Kidney (tissue), 22 donors: ENCODE measurements at places on chromosomes 5 and 9. TPM values are rescaled to one million over a fixed set of nuclear protein-coding genes. Genes with fewer than 3 reads are reported as not detected.

AGXT2 gene
- 8.0 TPM for total RNA-seq

DNA sequence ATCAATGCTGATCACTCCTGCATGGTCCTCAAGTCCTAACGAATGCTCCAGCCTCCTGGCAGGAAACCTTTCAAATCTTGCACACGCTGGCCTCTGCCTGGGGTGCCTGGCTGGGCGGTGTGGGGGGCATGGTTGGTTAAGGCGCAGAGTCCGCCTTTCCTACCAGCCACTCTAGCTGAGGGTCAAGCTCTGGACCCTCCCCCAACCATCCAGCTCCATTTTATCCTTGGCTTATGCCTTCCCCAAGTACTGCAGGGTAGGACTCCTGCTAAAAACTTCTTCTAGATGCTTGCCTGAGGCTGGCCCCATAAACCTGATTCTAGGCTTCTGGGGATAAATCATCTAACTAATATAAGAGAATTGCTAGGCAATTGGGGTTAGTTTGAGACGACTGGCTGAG is 808 bp upstream of the MVB12B start:
- peak; percentile 67 for DNase-seq

- no peak for DNase-seq
These were observed 64.4 kb downstream of the NFIB start for GRCh38 chr9:14249527-14249926.

- DNase-seq = no peak
These were observed 241.8 kb downstream of the TRIM32 start for GRCh38 chr9:116928884-116929283.

GRCh38 chr9:106655966-106656365 is 207.0 kb upstream of the ZNF462 start:
- DNase-seq = no peak

- no peak for DNase-seq
These were observed 34.2 kb downstream of the ITGA1 start for GRCh38 chr5:52821901-52822300.

- no peak for DNase-seq
These were observed 316.3 kb downstream of the FAM170A start for GRCh38 chr5:119945691-119946090.

DNA sequence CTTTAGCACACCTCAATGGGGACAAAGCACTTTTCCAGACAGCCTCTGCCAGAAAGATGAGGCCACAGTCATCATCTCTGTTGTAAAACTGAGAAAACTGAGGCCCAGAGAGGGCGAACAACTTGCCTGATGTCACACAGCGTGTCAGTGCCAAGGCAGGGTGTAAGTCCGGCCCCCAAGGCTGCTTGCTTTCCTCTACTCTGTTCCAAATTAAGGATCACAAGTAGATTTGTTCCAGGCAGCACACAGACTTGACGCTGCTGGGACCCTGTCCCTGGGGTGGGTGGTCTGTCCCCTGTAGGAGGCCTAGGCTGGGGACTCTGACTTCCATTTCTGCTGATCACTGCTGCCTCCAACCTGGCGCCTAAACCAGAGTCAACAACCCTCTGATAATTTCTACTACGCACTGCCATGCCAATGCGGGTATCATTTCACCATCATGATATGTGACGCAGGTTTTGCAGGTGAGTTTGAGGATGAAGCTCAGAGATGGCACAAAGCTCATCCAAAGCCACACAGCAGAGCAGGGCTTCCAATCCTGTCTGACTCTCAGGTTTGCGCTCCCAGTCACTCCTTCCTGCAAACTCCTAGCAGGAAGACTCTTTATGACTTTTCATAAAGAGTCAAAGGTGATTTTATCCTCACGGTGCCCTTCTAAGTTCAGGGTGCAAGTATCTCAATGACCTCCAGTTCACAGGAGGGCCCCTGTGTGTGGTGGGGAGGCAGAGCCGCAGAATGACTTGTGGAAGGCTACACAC is 13.5 kb upstream of the RALGDS start:
- DNase-seq = no peak

- no peak for DNase-seq
These were observed 2.0 kb downstream of the AK1 start for GRCh38 chr9:127875306-127875966.

DNA sequence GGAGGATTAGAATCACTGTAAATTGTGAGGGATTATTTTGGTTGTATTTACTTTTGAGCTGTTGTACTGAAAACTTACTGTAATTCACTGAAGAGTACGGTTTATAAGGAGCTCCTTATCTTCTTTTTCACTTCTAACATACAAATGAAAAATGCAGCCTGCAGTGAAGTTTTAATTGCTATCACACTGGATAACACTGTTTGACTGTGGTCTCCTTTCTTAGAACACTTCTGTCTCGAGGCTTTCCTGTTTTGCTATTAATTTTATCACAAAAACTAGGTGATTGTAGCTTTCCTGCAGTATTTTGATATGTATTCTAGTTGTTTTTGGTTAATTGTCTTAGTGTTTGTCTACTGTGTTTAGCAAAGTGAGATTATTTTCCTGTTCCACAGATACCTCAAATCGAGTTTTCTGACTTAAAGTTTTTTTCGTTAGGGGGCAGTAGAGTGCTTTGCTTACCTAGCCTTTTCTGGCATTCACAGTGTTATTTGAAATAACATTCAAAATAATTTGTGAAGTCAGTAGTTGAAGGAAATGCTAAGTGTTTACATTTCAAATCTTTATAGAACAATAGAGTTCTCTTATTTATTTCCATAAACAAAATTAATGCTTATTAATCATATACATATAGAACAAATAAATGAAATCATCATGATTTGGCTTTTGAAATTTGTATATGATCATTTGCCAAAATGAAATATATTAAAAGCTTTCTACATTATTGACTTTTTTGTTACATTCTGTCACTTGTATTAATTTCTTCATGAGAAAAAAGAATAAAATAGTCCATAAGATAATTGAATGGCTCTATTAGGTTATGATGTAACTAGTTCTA is 52.9 kb downstream of the COMMD10 start:
- DNase-seq = no peak
